Iris pigment epithelial cell (primary cell): ENCODE measurements at places on chromosomes 5 and 9.

GRCh38 chr5:52738095-52738506, 49.6 kb upstream of the ITGA1 start:
- peak; percentile 81 for DNase-seq

GRCh38 chr9:97568461-97569275, 64.5 kb downstream of the TSTD2 start:
- DNase-seq: no peak

DNA sequence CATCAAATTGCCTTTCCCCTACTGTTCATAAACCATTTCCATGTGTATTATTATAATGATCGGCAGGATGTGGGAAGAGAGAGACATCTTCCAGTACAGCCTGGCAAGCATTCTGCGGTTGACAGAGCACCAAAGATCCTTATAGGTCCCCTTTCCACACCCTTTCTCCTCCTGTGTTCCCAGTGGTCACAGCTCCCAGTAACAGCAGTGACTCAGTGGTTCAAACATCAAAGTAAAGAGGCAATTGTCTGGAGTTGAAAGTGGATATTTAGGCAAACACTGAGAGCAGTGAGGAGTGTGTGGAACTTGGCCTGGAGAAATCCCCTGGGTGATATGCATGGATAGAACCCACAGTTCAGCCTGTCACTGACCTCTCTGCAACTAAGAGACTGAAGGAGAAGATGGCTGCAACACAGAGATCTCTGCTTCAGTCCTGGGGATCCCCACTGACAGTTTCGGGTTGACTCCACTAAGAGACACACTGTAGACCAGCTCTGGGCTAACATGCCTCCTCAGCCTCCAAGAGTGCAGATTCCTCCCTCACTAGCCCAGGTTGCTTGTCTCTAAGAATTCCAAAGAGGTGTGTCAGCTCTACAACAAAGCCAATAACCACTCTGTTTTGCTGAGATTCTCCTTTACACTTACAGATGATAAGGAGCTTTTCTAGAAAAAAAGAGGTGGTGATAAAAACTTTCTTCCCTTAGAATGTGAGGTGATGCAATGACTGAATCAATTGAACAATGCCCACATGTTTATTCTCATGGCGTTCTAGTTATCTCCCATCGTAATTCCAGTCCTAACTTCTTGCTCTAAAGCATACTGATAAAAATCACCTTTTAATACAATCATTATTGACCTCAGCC, 94.4 kb upstream of the IL6ST start:
- peak; percentile 77 for DNase-seq

- peak; percentile 95 for DNase-seq
Measured at GRCh38 chr9:96420468-96421219, 2.5 kb upstream of the ZNF367 start.

- DNase-seq: no peak
Measured at GRCh38 chr5:42555797-42556196, 132.6 kb downstream of the GHR start.

GRCh38 chr9:112787978-112788377, 37.4 kb downstream of the SNX30 start:
- DNase-seq: no peak

- peak; percentile 92 for DNase-seq
Measured at GRCh38 chr9:73143711-73144328, 7.8 kb upstream of the ANXA1 start.

DNA sequence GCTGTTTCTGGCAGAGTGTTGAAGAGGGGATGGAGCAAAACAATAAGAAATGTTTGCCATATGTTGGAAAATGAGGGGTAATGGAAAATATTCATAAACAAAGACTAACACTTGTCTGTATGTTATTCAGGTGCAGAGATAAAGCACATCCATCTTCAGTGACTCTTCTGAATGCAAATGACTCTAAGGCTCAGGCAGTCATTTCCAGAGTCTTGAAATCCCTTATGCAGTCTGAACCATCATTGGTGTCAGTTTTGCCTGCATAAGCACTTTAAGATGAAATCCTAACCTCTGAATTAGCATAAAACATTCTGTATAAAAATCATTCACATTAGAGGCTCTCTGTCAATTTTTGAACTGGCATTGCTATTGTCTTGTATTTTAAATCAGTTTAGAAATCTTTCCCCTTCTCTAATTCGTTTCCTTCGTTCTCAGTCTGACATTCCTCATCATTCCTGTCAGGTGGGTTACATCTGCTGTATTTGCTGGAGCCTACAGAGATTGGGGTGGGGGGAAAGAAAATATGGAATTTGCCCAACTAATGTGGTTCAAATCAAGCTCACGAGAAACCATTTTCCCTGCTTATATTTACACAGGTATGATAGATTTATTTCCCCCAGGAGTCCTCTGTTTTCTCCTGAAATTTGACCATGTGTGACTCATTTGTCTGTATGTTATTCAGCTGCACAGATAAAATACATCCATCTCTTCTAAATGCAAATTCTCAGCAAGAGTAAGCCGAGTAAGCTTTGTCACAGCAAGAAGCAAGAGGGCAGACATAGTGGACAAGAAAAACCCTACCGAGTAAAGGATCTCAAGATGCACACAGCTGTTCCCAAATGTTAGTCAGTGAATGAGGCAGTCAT, 31.6 kb downstream of the ENC1 start:
- no peak for DNase-seq

- peak; percentile 98 for DNase-seq
Measured at GRCh38 chr9:4137234-4137633, 162.6 kb downstream of the GLIS3 start.

DNA sequence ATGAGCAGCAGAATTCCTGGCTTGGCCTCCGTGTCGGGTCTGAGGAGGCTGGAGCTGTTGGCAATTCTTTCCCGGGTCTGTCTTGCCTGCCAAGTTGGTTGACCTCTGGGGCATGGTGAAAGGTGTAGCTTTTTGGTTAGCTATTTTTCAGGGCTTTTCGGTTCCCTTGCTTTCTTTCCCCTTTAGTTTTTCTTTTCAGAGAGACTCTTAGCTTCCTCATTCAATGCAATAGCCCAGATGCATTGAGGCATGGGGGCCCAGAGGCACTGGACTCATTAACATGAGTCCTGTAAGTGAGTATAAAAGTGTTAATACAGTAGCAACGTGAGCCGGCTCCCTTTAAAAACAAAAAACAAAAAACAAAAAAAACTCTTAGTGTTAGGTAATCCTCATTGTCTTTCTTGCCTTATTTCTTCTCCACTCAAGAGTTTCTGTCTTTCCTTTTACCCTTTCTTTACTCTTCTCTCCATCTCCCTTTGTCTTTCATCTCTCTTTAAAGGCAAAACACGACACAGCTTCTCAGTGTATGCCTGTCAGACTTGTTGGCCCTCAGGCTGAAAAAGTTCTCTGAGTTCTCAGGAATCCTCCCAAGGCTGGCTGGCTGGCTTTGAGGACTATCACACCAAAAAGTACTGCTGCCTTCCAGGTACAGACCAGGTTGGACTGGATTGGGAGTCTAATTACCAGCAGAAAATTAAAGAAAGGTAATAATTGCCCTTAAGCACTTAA, 289.9 kb upstream of the TUT7 start:
- DNase-seq: no peak

- peak; percentile 31 for DNase-seq
Measured at GRCh38 chr5:997001-997474, 11.6 kb upstream of the NKD2 start.

DNA sequence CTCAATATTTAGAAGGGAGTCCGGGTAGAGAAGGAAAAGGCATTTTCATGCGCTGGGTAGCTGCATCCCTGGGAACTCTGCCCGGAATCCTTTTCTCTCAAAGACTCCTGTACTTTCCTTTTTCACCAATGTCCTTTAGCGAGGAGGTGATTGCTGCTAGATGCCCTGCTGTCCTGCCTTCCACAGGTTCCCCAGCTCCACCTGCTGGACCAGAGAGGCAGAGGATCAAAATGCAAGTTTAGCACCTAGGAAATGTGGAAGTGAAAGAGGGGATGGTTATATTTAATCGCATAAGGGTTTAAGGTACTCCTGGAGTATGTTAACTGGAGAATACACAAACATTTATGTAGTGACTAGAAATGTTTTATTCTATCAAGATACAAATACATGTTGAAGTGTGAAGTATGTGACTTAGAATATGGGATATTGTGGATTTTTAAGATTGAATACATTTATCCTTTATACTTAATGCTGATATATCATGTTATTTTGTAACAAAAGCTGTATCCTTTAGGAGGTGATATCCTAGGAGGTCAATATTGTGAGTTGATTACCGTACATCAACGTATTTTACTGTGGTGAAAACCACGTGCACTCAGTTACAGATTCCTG, 145.7 kb downstream of the ARHGAP26 start:
- DNase-seq: peak; percentile 44

DNA sequence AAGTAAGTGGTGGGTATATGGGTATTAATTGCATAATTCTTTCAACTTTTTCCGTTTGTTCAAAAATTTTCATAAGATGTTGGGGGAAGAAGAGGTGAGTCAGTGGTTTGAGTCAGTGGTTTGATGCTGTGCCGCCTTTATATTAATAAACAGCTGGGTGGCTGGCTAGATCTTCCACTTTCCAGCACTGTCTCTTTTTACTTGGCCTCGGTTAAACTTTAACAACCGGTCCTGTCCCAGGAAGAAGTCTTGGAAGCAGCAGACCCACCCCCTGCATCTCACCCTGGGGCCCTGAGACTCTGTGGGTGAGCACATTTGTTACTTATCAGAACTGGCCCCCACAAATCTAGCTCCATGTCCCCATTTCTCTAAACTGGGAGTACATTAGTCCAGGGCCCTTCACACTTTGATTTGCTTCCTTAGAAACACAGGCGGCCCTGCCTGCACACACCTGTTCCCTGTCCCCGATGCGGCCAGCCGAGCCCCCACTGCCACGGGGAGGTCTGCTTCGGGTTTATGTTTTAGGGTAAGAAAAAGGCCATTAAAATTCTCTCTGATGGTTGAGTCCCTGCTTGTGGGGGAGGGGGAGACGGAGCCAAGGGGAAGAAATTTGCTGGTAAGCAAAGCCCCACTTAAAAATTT, 90.7 kb downstream of the PTCH1 start:
- DNase-seq: peak; percentile 56

DNA sequence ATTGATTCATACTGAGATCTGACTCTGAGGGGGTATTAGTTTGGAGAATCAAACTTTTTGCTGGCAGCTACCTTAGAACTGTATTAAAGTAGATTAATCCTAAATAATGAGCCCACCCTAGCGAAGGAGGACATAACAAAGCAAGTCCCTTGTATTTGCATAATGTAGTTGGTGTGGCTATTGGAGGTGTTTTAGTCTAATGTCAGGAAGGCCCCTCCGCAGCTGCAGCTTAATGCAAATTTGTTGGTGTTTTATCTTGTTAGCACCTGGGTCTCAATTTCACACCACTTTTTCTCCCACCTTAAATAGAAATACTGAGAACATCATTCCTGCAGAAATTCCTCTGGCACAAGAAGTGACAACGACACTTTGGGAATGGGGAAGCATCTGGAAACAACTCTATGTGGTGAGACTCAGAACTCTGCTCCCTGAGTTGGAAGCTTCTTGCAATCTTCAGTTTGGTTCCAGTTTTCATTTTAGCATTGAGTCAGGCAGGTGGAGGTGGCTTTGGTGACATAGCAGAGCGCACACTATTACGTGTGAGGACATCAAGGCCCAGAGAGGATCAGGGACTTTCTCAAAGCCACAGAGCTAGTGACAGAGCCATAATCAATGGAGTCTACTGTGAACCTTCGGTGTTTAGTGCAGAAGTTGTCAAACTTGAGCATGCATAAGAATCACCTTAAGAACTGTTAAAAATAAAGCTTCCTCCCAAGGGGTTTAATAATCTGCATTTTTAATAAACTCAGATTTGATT, 33.9 kb downstream of the DOCK2 start:
- DNase-seq: no peak

DNA sequence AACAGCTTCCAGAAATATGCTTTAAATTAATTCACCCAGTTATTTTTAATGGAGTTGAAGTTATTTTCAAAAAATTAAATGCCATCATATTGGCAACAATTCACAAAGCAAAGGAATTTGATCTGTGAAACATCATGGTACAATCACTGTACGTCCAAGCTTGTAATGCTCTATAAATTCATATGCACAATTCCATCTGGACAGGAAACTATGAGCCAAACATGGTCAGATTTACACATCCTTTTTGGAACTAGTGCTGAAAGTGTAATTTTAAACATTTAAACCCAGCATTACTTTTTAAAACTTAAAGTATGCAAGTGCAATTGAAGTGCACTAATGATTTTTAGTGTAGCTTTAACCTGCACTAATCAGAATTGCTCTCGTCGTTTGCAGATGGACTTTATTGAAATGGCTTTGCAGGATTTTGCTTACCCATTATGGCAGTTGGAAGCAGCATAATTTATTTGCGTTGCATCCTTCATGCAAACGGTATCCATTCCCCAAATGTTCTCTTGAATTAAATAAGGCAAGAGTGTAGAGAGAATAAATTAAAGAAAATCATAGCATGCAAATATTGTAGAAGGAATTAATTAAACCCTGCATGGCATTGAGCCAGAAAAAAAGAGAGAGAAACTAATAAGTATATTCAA, 21.0 kb upstream of the OR13F1 start:
- DNase-seq: no peak

GRCh38 chr5:65264420-65264819, 217.3 kb downstream of the ADAMTS6 start:
- no peak for DNase-seq

DNA sequence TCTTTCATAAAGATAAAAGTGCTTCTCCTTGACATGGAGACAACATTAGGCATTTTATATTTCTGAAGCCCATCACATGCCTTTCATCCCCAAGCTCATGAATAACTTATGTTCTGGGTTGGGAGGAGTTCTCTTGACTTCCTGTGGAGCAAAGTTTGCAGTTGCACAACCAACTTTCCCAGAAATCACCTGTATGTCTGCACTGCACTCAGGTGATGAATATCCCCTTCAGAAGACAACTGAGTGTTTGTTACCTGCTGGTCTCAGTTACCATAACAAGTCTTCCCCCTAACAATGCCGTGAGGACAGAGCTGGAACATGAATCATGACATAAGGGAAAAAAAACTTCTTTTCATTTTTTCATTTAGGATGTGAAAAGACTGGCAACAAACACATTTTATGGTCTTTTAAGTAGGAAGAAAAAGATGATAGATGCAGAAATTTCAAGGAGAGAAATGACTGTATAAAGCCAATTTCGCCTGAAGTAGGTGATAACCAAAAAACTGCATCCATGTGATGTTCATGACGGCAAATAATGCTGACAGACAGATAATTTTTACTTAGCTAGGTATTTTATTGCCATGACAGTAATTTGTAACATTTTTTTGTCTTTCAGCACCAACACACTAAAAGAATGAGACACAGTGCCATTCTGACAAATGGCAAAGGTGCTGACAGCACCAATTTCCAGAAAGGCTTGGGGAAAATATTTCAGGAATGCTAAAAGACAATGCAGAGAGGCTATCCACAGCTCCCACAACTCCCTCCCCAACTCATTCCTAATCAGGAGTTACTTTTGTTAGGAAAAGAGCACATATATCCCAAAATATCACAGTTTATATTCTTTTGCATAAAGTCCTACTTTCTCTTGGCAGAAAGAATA, 656.3 kb downstream of the PRELID2 start:
- DNase-seq: no peak
